ENCODE measurements at places on chromosomes 12 and 14.

DNA sequence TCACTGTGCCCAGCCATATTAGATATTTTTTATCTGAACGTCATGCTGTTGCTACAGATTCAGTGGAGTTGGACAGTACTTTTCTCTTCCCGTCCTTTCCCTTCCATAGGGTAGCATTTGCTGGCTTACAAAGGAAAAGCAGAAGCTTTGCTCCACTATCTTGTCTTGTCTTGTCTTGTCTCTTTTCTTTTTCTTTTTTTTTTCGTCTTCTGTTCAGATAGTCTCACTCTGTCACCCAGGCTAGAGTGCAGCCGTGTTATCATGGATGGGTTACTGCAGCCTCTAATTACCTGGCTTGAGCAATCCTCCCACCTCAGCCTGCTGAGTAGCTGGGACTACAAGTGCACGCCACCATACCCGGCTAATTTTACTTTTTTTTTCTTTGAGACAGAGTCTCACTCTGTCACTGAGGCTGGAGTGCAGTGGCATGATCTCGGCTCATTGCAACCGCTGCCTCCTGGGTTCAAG lies 21.1 kb downstream of the OR10G3 start:
- DNase-seq = no peak

- no peak for DNase-seq
Measured at GRCh38 chr12:89544022-89544421, 18.2 kb upstream of the POC1B start.

- no peak for DNase-seq
Measured at GRCh38 chr12:108340037-108340436, 926 bp upstream of the CMKLR1 start.

GRCh38 chr14:32825058-32825457 lies 113.6 kb upstream of the NPAS3 start:
- DNase-seq = no peak

- no peak for DNase-seq
Measured at GRCh38 chr14:32083315-32083624, 6.2 kb downstream of the ARHGAP5 start.

Data from T47D (cell line).